Activated effector memory CD4-positive, alpha-beta T cell treated with anti-CD3 and anti-CD28 coated beads, Interleukin-2, amount 50 U/mL, for 16 hours (primary cell): ENCODE measurements at places on chromosomes 13 and 19.
A peak's percentile ranks its signal among the peaks of the same experiment; 100 is the strongest.

- DNase-seq: no peak
Observed at GRCh38 chr19:11769995-11770394, 3.2 kb downstream of the ZNF441 start.

DNA sequence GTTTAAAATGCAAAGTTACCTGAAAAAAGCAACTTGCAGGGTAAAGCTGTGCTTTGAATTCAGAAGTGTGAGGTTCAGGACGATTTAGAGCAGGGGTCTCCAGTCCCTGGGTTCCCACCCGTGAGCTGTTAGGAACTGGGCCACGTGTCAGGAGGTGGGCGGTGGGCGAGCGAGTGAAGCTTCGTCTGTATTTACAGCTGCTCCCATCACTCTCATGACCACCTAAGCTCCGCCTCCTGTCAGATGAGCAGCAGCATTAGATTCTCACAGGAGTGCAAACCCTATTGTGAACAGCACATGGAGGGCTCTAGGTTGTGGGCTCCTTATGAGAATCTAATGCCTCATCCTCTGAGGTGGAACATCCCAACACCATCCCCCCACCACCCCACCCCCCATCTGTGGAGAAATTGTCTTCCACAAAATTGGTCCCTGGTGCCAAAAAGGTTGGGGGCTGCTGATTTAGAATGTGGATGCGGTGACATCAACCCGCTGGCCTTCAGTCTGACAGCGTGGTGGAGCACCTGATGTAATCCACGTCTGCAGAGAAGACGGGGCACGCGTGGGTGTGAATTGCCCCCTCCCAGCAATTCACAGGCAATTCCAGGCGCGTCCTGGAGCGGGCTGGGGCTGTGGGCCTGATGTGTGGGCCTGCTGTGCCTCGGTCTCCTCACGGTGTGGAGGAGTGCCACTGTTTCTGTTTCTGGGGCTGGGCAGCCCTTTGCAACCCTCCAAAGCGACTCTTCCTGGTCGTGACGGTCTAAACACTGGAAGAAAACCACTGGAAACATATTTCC, 214.0 kb upstream of the SOX1 start:
- DNase-seq: no peak

- DNase-seq: no peak
Observed at GRCh38 chr13:110875241-110875640, 39.6 kb downstream of the ANKRD10 start.

DNA sequence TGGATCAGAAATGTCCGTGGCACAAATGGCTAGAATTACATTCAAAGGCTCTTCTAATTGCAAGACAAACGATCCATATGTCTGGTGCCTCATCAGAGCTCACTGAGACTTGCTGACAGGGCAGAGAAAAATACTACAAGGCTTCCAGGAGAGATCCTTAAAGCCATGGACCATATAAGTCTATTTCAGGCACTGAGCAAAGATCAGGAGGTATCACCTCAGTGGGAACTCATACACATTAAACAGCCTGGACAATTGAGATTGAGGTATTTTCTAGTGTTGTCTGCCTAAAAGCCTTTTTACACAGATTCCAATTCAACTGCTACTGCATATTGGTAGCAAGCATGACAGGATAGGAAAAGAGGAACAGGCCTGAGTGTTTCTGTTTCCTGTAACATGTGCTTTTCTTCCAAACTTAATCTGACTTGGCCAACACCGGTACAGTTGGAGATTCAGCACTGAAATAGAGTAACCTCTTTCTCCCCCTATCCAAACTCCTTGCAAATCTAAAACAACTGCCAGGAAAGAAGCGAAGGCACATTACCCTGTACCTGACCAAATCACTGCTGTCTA, 65.9 kb downstream of the SERP2 start:
- no peak for DNase-seq

DNA sequence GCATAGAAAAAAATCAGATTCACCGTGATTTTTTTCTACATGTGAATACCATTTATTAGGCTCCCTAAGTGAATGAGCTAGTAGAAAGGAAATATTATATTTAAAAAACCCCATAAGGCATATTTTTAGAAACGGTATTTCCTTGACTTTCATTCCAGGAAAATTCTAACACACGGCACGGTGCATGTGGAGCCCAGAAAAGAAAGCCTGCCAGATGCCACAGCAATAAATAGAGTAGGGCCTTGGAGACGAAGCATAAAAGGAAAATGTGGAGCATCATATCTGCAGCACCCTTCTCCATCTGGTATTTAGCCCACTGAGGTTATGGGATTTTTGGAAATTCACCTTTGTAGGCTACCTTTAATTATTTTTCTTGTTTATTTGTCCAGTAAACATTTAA, 314.4 kb downstream of the ENOX1 start:
- no peak for DNase-seq

DNA sequence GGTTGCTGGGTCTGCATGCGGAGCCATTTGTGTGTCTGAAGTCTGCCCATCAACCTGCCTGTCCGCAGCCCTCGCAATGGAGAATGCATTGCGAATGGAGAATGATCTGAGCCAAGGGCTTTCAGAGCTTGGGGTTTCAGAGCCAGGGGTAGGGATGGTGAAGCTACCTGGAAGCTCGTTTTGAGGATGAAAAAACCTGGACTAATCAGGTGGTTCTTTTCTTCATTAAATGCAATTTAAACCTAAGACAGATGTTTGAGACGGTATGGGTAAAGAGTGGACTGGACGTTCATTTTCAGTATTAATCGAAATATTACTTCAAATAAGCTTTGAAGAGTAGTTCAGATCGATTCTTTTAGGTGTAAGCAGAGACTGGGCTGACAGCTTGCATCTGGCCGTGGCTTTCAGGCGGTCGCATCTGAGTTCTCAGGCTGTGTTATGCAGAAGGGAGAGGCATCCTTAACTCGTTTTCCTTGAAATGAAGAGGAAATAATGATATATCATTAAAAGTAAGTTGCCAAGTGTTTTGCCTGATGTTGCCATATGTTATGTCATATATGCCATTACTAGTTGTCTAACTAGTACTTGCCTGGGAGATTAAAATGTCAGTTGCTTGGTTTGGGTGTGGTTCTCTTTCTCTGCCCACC, 801 bp downstream of the MCF2L start:
- DNase-seq: no peak

DNA sequence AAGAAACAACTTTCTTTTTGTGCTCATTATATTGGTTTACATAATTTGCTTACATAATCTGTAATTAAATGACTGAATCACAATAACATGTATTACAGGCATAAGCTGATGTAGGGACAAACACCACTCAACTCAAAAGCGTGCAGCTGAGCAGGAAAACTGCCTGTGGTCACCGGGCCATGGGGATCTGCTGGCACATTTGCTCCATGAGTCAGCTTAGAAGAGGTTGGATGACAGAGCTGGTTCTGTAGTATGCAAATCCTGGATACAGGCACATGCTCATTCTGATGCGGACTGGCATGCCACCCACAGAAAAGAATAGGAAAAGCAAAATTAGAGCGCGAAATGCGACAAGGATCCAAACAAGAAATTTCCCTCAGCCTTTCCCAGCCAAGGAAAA, 128.6 kb downstream of the USP12 start:
- no peak for DNase-seq

- DNase-seq: no peak
Observed at GRCh38 chr13:101565317-101565716, 112.8 kb downstream of the ITGBL1 start.

DNA sequence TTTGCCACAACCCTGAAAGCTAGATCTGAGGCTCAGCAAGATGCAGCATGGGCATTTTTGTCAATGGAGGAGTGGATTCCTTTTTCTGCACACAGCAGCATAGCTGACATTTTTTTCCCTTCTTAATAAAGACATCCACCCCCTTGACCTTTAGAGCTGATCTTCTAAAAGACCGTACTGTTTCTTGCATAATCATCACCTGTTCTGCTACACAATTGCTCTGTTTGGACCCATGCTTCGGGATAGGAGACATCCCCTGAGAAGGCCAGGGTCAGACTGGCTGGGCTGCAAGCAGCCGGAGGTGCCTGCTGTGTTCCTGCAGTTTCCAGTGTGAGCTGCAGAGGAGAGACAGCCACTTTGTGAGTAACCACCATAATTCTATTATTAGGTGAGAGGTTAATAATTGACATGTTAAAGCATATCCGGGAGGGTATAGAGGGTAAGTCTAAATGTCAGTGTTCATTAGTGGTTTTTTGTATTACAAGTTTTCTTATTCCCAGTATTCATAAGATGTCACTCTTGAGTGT, 108.5 kb upstream of the C1QTNF9B start:
- DNase-seq: no peak

- peak; percentile 64 for DNase-seq
Observed at GRCh38 chr19:20078581-20079031, 806 bp downstream of the ZNF90 start.

DNA sequence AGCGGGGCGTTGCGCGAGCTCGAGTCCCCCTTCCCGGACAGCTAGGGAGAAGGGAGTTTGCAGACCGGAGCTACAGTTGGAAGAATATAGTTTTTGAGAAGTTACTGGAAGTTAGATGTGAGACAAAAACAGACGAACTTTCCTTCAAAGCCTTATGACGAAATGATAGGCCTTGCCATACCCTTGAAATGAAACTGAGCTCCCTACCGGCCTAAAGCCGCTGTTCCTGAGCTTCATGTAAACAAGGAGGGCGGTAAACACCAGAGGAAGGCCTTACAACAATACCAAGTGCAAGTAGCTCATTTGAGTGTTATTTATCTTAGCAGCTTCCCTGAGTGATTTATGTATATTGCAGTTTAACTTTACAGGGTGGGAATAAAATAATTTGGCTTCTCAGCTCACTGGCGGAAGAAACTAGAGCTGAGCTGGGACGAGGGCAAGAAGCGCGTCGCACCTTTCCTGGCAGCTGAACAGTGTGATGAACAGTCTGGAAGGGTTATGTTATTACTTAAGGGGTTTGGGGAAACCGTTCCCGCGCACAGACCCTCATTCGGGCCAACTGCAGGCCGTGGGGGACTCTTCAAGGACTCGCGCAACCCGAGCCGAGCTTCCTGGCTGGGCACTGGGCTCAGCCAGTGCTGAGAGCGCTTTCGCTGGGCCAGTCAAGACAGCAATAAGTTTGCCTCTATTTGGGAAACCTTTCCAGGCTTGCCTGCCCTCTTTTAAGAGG, 111.2 kb downstream of the KCNRG start:
- DNase-seq: no peak

- no peak for DNase-seq
Observed at GRCh38 chr19:56683116-56683515, 11.6 kb upstream of the ZNF835 start.

DNA sequence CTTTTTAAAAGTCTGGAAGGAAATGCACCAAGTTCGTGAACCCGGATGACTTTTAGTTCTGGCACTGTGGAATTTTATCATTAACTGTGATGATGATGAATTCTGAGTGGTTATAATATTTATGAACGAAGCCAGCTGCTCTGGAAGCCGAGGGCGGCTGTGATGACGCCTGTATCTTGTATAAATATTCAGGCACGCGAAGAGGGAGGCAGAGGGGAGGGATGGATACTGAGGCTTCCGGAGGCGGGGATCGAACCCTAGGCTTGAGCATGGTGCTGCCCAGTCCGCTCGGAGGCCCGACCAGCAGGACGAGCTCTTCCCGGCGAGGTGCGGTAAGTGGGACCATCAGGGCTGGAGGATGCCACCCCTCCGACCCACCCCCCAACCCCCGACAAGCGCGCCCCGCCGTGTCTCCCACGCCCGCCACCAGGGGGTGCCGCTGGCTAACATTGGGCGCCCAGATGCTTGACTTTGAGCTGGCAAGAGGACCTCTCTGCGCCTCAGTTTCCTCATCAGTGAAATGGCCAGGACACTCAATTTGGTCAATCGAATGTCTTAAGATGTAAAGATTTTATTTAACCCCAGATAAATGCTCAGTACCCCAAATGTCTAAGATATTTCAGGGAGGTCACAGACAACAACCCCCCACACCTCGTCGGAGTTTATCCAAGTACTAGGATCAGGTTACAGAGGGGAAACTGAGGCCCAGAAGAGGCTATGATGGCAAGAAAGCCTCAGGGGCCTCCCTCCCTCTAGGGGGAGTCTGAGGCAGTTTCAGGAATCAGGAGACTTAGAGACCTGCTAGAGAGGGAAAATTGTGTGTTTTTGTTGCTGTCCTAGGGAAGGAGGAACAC, 4.5 kb upstream of the RAB3A start:
- DNase-seq: peak; percentile 85

DNA sequence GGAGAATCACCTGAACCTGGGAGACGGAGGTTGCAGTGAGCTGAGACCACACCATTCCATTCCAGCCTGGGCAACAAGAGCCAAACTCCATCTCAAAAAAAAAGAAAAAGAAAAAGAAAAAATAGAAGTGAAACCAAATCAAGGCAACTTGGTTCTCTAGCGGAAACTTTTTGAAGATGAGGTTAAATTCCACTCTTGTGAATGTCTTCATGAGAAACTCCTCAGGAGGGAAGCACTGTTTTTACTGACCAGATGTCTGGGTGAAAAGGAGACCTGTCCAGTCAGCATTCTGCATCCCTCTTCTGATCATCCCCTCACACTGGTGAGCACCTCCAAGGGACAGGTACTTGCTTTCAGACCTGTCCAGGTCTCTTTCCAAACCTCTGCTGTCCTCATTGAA, 15.8 kb downstream of the BRD4 start:
- DNase-seq: no peak

DNA sequence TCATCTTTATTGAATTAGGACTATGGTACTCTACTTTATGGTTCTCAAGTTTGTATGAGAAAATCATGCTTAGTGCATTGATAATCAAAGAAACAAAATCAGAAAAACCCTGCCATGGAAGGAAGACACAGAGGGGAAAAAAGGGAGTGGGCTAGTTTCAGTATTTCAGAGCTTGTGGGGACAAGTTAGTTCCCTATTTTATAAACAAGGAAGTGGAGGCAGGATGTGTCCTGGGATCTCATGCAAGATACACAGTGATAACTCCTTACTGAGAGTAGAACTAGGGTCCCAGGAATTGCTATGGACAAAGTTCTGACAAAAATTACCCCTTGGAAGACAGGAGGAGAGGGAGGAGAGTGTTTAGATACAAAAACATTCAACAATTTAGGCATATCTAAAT, 1277.3 kb downstream of the UQCRFS1 start:
- no peak for DNase-seq

DNA sequence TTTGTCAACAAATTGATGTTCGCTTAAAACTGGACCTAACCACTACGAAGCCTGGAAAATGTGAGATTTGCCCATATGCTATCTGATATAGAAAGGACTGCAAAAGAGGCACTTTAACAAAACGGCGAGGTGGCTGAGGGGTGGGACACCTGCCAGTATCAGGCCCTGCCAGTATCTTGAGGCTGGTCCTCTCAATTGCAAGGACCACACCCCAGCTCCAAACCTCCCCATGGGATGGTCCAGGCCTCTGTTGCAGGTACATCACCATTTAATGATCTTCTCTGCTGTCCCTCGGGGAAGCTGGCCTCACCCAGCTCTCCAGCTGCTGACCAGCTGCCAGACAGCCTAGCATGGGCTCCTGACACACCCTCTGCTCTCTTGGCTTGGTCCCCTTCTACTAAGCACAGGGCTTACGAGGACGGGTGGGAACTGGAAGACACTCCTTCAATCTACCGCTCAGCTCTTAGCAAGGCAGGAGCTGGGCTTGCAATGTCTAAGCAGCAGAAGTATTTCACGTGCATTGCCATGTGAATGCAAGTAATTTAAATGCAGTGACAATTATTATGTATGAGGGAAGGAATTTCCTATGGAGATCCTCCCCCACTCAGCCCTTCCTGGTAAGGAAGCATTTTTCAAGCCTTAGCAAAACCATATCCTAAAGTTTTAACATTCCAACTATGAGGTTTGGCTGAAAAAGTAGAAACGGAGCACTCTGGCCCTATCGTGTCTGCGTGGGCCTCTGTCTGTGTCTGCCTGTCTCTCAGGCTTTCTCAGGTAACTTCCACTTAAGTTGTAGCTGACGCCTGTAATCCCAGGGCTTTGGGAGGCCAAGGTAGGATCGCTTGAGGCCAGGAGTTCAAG, 63.9 kb downstream of the LATS2 start:
- no peak for DNase-seq
